ENCODE measurements at places on chromosomes 2 and 18.
A peak's percentile ranks its signal among the peaks of the same experiment; 100 is the strongest.

DNA sequence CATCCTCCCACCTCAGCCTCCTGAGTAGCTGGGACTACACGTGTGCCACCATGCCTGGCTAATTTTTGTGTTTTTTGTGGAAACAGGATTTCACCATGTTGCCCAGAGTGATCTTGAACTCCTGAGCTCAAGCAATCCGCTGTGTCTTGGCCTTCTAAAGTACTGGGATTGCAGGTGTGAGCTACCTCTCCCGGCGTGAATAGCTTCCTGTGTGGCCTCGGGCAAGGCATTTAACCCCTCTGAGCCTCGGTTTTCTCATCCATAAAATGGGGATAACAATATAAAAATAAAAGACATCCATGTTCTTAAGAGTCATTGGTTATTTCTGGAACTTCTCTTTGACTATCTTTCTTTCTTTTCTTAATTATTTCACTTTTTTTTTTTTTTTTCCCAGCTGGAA is 19.3 kb upstream of the ADCY3 start:
- DNase-seq: no peak

DNA sequence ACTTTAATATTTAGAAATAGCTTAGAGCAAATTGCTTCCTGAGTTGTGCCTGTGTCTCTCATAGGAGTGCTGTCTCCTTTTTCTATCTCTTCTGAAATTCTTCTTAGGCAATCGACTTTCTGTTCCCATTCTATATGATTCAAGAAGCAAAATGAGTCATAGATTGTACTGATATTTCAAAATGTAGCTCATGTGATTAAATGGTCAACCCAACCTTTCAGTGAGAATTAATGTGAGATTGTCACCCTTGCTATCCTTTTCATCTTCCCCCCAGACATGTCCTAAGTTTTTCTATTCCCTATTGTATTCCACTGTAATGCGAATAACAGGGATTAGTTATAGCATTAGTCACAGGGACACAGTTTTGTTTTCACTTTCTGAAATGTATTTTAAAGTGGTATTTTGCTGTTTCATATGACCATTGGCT is 413.6 kb downstream of the THSD7B start:
- DNase-seq: no peak

DNA sequence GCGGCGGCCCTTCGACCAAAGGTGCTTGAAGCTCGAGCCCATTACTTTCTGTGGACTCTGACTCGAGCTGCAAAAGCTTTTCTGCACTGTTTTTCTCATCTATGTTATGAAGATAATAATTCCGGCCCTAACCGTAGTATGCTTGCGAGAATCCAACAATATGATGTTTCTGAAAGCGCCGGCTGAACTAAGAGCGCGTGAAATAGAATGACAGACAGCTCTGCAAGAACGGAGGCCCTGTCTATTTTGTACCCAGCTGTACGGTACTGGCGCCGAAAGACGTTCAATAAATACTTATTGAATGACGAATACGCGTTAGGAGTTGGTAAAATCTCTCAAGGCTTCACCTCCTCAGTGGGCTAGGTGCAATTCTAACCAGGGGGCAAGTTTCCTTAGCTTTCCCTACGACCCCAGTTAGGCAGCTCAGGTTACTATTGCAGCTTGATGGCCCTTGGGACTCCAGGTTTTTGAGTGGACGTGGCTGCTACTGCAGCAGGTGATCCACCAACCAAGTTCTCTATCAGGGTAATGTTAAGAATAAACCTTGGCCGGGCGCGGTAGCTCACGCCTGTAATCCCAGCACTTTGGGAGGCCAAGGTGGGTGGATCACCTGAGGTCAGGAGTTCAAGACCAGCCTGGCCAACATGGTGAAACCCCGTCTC is 570 bp downstream of the SCRN3 start:
- peak; percentile 10 for DNase-seq

DNA sequence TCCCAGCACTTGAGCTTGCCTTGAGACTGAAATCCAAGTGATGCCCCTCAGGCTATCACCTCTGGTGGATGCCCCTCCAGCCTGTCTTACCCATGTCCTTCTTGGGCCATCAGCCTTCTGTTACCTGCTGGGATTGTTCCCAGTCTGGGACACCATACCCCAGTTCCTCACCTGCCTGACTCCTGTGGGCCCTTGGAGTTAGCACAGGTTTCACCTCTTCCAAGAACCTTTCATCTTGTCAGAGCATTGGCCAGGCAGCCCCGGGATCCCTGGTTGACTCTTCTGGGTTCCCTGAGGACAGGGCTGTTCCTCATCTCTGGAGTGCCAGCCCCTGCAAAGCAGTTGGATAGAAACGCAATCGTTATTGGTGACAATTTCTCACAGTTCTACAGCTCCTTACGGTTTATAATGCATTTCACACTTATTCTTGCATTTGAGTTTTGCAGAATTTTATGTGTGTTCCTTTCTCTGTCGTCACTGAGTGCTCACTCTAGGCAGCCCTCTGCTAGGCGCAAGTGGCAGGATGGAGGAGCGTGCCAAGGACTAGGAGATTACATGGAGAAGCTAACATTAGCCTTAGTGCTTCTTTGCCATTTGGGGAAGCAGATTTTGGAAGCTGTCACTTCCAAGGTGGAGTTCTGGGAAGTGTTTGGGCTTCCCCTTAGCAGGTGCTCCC is 139.7 kb downstream of the DDX1 start:
- no peak for DNase-seq
